Stimulated activated CD4-positive, alpha-beta T cell treated with anti-CD3 and anti-CD28 coated beads, Interleukin-2, amount 100 ng/mL, for 48 hours (primary cell): ENCODE measurements at places on chromosomes 3 and 15.

GRCh38 chr3:101828691-101829436 lies 20.4 kb upstream of the NFKBIZ start:
- peak; percentile 39 for DNase-seq

GRCh38 chr15:41564286-41564959 lies 5.4 kb downstream of the TYRO3 start:
- no peak for DNase-seq

DNA sequence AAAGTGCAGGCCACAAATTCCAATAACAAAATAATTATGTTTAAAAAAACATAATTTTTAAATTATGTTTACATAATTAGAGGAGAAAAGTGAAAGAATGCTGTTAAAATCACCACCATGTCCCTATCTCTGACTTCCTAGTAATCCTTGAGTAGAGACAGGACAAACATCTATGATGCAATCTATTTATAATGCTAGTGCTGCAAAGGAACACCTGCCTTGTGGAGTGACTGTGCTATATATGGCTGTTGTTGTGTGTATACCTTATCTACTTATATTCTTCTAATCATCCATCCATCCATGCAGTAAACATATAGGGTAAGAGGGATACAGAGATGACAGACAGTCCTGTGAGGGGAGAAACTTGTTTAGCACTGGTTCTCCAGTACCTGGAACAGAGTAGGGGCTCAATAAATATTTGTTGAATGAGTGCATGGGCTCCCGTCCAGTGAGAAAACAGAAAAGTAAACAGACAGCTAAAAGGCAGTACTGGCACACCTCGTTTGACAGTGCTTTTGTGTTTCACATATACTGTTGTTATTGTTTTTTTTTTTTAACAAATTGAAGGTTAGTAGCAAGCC lies 229.3 kb upstream of the UBE2E1 start:
- no peak for DNase-seq

GRCh38 chr3:121871430-121871829 lies 22.8 kb upstream of the SLC15A2 start:
- DNase-seq, result no peak

DNA sequence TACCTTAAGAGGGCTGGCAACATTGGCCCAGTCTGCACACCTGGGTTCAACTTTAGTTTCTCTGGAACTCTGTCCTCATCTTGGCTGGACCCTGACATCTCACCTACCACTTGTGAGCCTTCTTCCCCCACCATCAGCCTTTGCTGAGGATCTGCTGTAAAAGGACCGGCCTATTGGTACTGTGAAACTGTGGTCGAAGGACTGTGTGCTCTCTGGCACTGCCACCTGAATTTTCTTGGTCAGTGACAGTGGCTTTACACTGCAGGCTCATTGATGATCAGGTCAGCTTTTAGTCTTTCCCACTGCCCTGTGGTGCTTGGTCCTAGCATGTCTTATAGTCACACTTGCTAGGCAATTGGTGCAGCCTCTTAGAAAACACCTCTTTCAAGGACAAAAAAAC lies 86.9 kb downstream of the PEX5L start:
- no peak for DNase-seq

GRCh38 chr15:36525430-36525829 lies 54.0 kb upstream of the CDIN1 start:
- no peak for DNase-seq

DNA sequence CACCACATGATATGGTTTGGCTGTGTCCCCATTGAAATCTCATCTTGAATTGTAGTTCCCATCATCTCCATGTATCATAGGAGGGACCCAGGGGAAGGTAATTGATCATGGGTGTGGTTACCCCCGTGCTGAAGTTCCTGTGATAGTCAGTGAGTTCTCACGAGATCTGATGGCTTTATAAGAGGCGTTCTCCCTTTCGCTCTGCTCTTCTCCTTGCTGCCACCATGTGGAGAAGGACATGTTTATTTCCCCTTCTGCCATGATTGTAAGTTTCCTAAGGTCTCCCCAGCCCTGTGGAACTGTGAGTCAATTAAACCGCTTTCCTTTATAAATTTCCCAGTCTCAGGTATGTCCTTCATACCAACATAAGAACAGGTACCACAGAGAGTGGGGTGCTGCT lies 21.9 kb downstream of the OSTN start:
- no peak for DNase-seq

GRCh38 chr3:171213178-171213577 lies 186.7 kb upstream of the SLC2A2 start:
- no peak for DNase-seq
